ENCODE measurements at places on chromosomes 2 and 18.

- no peak for DNase-seq
Observed at GRCh38 chr2:119122663-119123062, 35.9 kb downstream of the C1QL2 start.

GRCh38 chr2:41510108-41510507, 537.7 kb upstream of the PKDCC start:
- DNase-seq, result no peak

DNA sequence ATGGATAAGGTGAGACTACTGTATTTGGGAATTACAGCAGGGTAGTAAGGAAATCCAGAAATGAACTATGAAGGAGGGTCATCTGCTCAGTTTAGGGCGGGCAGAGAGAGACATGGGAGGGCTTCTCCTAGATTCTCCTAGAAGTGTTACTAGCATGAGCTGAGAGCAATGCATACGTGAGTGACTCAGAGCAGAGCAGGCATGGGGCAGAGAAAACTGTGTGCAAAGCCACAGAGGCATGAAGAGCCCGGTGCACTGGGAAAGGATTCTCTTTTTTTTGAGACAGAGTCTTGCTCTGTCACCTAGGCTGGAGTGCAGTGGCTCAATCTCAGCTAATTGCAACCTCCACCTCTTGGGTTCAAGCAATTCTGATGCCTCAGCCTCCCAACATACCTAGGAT, 116.2 kb downstream of the SOCS6 start:
- no peak for DNase-seq

DNA sequence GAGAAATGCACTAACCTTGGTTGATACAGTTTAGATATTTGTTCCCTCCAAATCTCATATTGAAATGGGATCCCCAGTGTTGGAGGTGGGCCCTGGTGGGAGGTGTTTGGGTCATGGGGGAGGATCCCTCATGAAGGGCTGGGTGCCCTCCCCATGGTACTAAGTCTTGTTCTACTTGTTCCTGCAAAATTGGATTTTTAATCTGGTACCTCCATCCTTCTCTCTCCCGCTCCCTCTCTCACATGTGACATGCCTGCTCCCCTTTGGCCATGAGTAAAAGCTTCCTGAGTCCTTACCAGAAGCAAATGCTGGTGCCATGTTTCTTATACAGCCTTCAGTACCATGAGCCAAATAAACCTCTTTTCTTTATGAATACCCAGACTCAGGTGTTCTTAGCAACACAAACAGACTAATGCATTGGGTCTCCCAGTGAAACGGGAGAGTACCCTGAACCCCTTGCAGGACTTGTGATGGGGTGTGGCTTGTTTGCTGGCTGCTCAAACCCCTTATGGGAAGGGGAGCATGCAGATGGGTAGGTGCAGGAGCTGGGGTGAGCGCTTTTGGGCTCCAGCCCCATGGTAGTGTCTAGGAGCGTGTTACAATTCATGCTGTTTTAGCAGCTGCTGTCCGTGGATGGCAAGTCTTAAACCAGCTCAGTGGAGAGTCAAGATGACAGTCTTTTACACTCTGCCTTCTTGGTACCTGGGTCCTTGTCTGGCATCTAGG, 27.2 kb downstream of the FAHD2B start:
- DNase-seq, result no peak

DNA sequence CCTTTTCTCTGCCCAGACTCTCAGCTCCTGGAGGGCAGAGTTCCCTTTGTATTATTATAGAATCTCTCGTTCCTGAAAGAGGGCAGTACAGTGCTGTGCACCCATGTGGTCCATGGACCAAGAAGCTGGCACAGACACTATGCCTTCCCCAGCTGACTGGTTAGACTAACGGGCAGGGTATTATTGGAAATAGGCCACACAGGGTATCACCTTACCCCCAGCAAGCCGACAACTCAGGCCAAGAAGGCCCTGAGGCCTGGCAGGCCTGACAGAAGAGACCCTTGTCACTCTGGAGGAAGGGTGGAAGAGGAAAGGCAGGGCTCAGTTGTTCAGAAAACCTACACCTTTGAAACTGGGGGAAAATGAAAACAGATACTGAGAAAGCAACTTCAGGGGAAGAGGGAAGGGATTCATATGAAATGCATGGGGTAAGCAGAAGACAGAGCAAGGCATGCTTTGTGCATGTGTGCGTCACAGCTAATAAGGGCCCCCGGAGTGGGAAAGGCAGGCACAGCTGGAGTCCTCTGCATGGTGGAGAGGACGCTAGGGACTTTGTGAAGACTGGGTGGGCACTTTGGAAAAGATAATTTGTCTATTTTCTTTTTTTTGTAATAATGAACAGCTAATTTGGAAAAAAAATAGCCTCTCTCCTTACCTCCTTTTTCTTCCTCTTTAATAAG, 476.8 kb upstream of the CELF4 start:
- DNase-seq, result no peak

GRCh38 chr2:40937284-40937683, 485.4 kb upstream of the SLC8A1 start:
- DNase-seq, result no peak

Measured in NCI-H2171 (cell line).